ENCODE measurements at places on chromosomes 3 and 15. TPM values are rescaled to one million over a fixed set of nuclear protein-coding genes. Genes with fewer than 3 reads are reported as not detected.

MESP2 gene
- not detected for total RNA-seq

LTF gene
- total RNA-seq, result 0.13 TPM

- DNase-seq, result peak; percentile 32
These were observed 8.5 kb downstream of the UACA start for GRCh38 chr15:70754862-70755261.

- DNase-seq, result no peak
These were observed 94.6 kb downstream of the ZPLD1 start for GRCh38 chr3:102529452-102529851.

DNA sequence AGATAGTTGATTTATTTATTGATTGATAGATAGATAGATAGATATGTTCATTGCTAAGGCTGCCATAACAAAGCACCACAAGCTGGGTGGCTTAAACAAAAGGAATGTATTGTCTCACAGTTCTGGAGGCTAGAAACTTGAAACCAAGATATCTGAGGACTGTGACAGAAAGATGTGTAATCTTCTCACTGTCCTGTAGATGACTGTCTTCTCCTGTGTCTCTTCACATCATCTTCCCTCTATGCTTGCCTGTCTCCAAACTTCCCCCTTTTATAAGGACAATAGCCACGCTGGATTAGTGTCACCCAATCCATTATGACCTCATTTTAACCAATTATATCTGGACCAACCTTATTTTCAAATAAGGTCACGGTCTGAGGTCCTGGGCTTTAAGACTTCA lies 40.9 kb downstream of the GNB4 start:
- no peak for DNase-seq

DNA sequence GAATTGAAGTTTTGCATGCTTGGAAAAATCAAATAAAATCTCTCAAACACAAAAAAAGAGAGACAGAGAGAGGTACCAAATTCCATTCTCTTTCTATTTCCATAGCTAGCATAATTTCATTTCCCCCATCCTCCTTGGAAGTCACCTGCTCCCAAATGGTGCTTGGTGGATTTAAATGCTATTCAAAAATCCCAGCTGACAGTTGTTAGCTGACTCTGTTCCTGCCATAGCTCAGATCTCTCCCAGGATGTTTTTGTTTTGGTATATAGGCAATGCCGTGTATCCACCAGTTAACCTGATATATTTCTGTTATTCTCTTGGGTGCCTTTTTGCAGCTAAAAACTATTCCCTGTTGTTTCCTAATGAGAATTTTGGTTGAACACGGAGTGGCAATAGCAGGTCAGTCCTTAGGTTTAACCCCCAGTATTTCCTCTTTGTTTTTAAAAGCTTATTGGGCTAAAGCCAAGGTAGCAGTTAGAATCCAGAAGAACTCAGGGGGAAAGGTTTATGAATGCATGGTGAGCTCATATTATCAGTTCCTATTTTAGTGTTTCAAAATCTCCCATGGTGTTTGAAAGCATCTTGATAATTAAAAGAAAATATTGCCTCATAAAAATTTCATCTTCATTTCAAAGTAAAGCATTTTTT lies 240.0 kb upstream of the GBE1 start:
- DNase-seq, result no peak

- DNase-seq, result no peak
These were observed 373.1 kb upstream of the WNT5A start for GRCh38 chr3:55860049-55860721.

Data from dermis microvascular lymphatic vessel endothelial cell (primary cell).